Left lung (tissue), 14 donors: ENCODE measurements at places on chromosomes 3 and 15.
A peak's percentile ranks its signal among the peaks of the same experiment; 100 is the strongest.

DNA sequence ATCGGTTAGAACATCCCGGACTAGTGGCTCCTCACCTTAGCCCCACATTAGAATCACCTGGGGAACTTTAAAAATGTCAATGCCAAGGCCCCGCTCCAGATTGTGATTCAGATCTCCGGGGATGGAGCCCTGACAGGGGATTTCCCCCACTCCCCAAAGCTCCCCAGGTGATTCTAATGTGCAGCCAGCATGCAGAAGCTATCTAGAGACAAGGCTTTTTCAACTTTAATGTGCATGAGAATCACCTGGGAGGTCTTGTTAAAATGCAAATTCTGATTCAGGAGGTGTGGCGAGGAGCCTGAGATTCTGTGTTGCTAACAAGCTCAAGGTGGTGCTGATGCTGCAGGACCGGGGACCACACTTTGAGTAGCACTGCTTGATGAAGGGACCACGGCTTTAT, 156.7 kb downstream of the RAB11A start:
- DNase-seq: no peak

GRCh38 chr15:100849021-100849854, 30.4 kb upstream of the ALDH1A3 start:
- DNase-seq: peak; percentile 53

GRCh38 chr3:141411251-141411771, 43.0 kb downstream of the ZBTB38 start:
- no peak for DNase-seq

DNA sequence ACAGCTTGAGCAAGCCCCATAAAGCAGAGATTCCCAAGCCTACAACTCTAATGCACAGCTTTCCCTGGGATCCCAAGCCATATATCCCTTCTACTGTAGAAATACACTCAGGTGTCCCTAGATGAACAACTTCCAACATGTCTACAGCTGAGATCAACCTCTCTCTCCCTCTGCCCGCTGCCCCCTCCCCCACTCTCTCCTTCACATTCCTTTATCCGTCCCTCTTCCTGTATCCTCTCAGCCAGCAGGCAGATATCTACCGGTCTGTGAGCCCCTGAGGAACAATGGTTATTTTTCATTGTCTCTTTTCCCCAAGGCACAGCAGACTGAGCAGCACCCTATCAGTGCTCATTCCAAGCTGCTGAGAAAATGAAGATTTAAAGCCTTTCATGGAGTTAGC, 138.6 kb downstream of the SUCLG2 start:
- no peak for DNase-seq

DNA sequence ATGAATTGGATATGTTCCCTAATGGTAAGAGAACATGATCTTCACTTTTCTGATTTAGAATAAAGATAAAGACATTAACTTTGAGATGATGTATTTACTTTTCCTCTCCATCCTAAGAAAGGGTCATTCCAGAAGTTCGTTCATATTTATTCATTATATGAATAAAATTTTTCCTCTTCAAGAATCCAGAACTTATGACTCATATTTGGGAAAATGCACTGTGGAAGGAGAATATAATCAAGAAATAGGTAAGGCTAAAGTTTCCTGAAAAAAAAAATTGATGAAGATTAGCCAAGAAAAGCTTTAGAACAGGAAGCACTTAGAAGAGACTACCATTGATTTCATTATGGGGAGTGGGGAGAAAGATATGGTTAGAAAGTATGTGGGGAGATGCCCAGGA, 36.5 kb upstream of the CBLB start:
- no peak for DNase-seq

- peak; percentile 75 for DNase-seq
Observed at GRCh38 chr3:107208100-107208499, 169.1 kb upstream of the CCDC54 start.

DNA sequence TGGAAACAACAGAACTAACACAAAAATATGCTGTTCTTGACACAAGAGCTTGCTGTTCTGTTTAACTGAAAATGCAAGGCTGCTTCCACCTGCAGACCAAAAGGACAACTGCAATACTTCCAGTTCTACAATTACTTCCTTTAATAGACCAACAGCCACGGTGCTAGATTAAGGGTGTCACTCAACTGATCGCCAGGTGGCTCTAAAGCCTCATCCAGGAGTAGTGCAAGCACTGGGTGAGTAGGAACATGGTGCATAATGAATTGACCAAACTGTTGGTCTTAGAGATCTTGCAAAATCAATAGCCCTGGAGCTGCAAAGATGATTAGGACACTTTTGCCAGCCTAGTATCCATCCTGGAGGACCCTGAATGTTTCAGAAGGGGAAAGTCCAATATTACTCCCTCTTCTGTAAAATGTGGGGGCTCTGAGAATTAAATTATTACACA, 3.6 kb upstream of the CLDN16 start:
- DNase-seq: peak; percentile 48

- no peak for DNase-seq
Observed at GRCh38 chr3:184325715-184326369, 11.4 kb downstream of the EIF4G1 start.

DNA sequence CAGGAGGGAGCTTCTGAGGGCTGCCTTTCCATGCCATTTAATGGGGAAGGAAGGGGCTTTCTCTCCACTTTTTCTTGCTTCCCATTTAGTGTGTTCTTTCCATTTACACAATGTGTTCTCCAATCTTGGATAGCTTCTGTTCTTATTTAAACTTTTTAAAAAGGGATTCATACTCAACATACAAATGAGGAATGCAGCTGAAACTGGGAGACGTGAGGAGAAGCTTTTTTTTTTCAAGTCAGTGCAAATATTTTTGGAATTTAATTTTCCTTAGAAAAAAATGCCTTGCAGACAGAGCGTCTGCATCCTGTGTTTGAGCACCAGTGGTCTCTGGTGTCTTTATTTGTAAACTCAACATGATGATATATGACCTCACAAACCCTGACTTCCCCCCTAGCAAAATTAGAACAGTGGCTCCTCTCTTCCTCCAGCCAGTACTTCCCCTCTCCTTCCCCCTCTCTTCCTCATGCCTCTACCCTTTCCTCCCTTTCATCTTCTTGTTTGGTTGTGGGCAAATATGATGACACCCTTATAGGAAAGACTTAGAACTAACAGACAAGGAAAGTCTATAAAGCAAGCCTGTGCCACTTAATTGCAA, 48.1 kb upstream of the PCSK6 start:
- DNase-seq: no peak

- DNase-seq: no peak
Observed at GRCh38 chr3:136954251-136954650, 3.5 kb upstream of the IL20RB start.

GRCh38 chr15:69021895-69022294, 7.4 kb downstream of the NOX5 start:
- no peak for DNase-seq

DNA sequence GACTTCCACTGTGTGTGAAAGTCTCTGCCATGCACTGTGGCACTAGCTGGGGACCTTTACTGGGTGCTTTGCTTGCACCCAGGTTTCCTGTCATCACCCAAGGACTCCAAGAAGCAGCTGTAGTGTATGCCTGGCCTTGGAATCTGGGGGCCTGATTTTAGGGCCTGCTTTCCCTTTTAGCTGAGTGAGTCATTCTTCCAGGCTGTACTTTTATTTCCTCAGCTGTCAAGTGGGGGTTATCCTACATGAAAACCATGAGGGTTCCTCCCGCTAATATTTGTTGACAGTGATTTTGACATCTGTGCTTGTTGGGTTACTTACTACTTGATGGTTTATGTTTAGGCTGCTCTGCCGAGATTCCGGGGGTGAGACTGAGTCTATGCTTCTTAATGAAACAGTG, 18.5 kb downstream of the GORASP1 start:
- DNase-seq: no peak

- no peak for DNase-seq
Observed at GRCh38 chr15:34783431-34783830, 11.9 kb downstream of the ACTC1 start.

- DNase-seq: no peak
Observed at GRCh38 chr15:66029650-66030049, 160.4 kb downstream of the RAB11A start.

DNA sequence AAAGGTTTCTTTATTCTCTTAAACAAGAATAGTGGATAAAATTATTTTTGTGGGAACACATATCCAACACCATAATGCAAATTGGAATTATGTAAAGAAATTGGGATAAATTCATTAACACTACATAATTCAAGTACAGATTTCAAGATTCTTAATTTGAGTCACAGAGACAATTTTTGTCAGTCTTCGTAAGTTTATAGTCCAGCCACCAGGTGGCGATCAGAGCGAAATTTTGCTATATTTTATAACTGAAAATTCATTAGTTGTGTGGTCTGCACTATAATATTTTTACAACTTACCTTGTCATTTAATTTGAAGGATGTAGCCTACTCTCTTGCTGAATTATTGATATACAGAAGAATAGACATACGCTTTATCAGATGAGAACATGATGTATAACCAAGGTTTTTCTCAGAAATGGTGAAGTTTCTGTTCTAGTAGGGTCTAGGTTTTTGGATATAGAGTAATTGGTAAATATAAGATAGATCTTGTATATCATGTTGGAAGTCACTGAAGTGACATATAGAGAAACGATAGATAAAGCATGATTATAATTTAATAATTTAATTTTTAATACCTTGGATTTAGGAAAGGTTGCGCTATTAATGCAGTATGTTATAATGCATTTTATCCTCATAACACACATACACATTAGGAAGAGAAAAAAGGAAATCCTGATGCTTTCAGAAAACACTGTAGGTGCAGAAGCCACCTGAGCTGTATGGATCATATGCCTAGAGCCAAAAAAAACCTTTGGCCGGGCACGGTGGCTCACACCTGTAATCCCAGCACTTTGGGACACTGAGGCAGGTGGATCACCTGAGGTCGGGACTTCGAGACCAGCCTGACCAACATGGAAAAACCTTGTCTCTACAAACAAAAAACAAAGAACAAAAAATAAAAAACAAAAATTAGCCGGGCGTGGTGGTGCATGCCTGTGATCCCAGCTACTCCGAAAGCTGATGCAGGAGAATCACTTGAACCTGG, 31.7 kb downstream of the PLSCR4 start:
- DNase-seq: peak; percentile 48

DNA sequence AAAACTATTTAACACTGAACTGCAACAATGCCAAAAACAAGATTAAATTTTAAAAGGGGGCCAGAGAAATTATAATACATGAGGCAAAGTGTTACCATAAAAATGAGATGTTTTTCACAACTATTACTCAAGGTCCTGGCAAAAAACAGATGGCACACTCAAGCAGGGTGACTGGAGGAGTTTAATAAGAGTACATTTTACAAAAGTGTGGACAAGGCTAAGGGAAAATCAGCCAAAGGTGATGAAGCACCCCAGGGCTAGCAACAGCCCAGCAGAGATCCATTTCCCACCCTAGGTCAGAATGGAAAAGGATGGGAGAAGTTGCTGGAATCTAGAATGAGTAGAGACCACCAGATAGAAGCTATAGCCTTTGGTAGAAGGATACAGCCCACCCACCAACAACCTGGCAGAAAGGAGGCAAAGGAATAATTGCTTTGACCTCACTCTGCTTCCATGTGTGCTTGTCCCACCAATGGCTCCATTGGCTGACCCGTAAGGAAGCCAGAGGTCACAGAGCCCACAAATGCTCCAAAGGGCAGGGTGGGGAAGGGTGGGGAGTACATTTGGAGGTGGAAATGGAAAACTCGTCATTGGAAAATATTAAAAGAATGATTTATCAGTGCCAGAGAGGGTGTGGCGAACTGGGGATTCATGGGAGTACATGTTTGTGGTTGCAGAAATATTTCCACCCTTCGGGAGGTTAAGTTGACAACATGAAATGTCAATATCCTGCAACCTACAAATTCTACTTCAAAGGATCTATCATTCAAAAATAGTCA, 161.0 kb upstream of the UBE2E2 start:
- DNase-seq: no peak

DNA sequence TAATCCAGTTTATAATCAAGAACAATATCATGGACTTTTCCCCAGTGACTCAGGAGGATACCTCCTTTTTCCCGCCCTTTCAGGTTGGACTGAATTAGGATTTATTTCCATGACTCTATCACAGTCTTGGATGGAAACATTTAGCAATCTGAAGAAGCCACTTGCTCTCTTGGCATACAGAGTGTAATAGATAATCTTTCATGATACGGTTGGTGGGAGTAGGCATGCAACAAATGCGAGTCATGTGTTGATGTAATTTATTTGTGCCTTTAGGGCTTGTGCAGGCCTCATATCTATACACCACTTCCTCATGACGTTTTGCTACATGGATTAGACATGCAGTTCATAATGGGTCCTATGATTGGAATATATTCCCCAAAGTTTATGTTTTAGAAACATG, 54.2 kb upstream of the MCTP2 start:
- DNase-seq: no peak

- no peak for DNase-seq
Observed at GRCh38 chr3:66989860-66990696, 8.0 kb upstream of the KBTBD8 start.

GRCh38 chr15:34025252-34025651, 13.8 kb downstream of the AVEN start:
- DNase-seq: no peak

- no peak for DNase-seq
Observed at GRCh38 chr15:23634181-23634580, 13.5 kb downstream of the MAGEL2 start.

DNA sequence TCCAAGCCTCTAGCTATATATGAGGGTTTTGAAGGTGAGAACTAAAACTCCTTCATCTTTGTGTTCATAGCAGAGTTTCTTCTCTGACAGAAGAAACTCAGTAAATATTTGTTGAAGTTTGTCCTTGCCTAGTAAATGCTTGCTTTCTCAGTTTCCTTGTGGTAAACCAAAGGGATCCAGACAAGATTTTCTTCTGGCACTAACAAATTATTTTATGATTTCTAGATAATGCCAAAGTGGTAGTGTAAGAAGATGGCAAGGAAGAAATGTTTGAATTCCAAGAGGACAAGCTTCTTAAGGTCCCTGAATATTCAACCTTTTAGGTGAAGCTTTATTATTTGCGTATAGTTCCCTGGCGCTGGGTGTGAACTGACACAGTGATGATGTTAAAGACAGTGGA, 14.4 kb downstream of the ARIH1 start:
- no peak for DNase-seq

GRCh38 chr15:100999369-100999768, 80.2 kb downstream of the LRRK1 start:
- no peak for DNase-seq

DNA sequence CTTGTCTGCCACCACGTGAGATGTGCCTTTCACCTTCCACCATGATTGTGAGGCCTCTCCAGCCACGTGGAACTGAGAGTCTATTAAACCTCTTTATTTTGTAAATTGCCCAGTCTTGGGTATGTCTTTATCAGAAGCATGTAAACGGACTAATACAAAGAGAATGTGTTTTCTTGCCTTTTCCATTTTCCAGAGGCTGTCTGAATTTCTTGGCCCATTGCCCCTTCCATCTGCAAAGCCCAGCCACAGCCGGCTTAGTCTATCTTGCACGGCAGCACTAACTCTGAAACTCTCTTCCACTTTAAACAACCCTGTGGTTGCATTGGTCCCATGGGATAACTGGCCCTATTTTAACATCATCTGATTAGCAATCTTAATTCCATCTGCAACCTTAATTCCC, 215.3 kb downstream of the LRTM1 start:
- DNase-seq: no peak

GRCh38 chr3:173340626-173341025, 56.9 kb upstream of the NLGN1 start:
- no peak for DNase-seq
